Hematopoietic multipotent progenitor cell treated with erythropoietin and hydrocortisone succinate and interleukin-3 and kit ligand, for 4 days (in vitro differentiated cells): ENCODE measurements at places on chromosomes 12 and 14.

DNA sequence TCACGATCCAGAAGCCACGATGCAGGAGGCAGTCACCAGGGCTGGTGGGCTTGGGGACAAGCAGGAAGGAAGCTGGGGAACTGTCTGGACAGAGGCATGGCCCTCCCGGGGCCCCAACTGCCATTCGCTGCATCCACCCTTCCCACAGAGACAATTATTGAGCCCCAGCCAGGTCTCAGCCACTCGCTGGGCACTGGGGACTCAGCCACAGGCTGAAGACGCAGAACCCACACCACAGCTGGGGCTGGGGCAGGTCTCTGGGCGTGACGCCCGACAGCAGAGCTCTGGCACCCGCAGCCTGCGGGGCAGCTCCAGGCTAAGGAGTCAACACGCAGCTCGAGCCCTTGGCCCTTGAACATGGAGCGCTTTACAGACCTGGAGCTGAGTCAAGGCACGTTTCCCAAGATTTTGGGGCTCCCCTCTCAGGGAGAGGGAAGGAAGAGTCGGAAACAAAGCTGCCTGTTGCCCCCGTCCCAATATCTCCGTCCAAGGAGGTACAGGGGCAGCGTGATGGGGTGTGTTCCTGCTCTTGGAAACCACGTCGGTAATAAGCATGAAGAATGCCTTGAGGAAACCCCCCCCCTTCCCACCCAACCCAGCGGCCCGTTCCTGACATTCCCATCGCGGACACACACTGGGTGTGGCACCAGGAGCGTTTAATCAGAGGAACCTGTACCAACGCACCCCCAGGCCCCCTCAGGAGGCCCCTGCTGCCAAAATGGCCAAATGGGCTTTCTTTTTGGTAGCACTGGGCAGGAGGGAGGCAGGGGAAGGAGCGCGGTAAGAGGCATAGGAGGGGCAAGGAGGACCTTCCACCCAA is 6.7 kb downstream of the RIMBP2 start:
- no peak for DNase-seq

DNA sequence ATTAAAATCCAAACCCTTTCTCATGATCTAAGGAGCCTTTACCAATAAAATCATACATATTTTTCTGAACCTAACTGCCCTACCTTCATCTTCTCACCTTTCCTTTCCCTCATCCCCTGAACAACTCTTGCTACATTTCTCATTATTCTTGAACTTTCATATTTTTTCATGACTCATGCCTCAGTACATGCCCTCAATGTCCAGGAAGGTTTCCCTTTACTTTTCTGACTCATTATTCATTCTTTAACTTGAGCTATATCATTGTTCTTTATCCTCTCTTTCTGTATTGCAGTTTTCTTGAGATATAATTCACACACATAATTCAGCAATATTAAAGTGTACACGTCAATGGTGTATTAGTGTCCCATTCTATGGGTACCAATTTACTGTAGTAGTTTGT is 231.0 kb downstream of the ALG10B start:
- DNase-seq = no peak

DNA sequence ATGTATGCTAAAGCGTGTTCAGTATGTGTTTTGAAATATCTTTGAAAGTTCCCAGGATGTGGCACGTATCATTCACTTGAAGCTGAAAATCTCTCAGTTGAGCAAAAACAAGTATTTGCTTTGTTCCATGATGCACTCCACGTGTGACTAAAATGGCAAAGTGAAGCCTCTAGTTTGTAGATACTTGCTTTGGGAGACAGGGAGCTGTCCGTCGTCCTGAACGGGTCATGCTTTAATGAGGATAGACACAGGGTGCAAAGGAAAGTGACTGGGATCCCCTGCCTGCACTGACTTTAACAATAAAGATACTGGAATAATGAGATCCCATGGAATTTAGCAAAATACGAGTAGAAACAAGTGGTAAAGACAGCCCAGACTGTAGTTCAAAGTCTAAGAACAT is 991.4 kb downstream of the NRXN3 start:
- peak; percentile 58 for DNase-seq

GRCh38 chr14:67618617-67619063 is 1.1 kb upstream of the ARG2 start:
- DNase-seq = peak; percentile 94

- peak; percentile 77 for DNase-seq
Observed at GRCh38 chr14:34981743-34982420, 910 bp upstream of the SRP54 start.

DNA sequence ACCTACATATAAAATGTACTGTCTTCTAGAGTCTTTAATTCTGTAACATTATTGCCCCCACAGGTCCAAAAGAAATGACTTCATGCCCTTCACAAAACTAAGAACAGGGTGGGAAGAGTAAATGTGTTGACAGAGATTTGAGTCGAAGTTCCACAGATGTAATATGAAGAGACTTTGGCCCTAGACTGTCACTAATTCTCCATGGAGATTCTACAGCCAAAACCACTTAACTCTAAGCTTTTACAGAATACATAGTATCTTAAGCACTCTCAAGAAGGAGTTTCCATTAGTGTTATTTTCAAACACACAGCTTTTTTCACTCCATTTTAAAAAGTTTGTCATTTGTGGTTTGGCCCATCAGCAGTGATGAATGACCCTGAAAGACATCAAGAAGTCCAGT is 56.3 kb downstream of the ABCC9 start:
- DNase-seq = no peak

GRCh38 chr12:92471551-92471950 is 231.2 kb upstream of the PLEKHG7 start:
- DNase-seq = no peak

- DNase-seq = no peak
Observed at GRCh38 chr12:104163631-104164030, 25.6 kb upstream of the NFYB start.

DNA sequence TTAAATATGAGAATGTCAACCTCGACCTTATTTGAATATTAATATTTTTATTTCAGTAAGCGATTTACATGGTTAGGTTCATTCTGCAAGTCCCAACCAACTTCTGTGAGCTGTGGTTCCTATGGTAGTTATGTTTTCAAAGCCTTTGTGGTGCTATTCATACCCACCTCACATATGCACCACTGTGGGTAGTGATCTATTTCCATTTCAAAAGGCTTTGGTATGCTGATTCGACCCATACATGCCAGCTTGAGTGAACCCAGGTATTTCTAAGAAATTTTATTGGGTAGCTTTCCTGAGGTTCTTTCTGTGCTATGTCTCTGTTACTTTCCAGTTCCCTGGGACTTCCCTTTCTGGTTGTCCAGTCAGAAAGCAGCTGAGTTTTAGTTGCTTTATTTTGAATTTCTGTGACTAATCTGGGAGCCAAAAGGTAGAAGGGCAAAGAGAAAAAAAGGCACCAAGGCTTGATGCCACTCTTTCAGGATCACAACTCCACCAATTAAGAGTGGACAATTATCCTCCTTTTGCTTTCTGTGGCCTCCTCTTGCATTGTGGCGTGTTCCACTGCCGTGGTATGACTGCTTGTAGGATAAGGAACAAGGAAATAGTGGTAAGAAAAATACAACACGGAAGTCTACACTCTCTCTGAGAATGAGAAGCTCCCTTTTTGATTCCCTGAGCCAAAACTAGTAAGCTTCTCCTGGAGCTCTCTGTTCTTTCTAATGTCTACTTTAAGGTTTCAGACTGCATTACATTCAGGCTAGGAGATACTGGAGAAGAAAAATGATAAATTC is 729.1 kb downstream of the NOVA1 start:
- DNase-seq = no peak

DNA sequence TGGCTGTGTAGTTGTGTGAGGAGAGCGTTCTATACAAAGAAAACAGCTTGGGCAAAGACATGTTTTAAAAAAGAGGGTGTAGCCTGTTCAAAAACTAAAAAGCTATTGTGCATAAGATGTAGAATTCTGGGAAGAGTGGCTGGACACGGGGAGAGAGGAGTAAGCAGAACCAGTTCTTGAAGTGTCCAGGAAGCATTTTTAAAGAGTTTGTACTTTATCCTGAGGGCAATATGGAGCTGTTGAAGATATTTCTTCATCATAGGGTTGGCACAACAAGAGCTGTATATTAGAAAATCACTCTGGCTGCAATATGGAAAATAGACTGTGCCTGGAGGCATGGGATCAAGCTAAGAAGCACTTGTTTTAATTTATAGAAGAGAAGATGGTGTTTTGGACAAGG is 458.9 kb upstream of the LMO3 start:
- no peak for DNase-seq

DNA sequence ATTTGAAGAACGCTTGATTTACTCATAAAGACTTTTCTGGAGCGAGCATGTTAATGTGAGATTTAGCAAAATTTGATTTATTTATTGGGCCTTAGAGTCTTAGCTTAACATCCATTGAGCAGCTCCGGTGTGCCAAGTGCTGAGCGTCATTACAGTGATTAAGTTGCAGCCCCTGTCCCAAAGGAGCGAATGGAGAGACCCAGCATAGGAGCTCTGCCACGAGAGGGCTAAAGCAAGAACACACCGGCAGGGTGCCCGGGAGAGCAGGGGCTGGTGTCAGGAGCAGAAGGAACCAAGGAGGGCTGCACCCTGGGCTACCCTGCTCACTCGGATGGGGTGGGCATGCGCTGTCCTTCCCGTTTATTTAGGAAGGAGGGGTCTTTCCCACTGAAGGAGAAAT is 50.6 kb downstream of the PPP2R5C start:
- no peak for DNase-seq

- DNase-seq = no peak
Observed at GRCh38 chr14:33098016-33098415, 159.3 kb downstream of the NPAS3 start.

GRCh38 chr12:106101803-106102202 is 37.0 kb downstream of the NUAK1 start:
- no peak for DNase-seq

DNA sequence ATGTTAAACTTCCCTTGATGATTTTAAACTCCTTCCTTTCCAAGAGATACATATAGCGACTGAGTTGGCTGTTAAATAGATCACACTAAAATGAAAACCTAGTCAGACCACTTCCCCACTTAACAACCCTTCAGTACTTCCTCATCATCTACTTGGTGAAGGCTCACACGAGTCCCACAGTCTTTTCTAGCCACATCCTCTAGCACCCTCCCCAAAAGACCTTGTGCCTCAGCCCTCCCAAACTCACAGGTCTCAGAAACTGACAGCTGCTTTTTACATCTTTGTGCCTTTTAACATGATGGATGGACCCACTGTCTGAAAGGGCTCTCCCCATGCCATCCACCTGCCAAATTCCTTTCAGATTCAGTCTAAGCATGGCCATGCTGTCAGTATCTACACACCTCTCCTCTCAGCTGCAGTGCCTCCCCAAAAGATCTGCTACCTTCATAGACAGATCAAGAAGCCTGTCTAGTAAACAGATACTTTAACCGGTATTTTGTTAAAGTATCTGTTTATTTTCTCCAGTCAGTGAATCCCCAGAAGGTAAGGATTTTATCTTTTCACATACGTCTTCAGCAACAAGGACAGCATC is 65.1 kb upstream of the GPHB5 start:
- peak; percentile 48 for DNase-seq

GRCh38 chr12:3005736-3006135 is 46.5 kb downstream of the TEAD4 start:
- no peak for DNase-seq

DNA sequence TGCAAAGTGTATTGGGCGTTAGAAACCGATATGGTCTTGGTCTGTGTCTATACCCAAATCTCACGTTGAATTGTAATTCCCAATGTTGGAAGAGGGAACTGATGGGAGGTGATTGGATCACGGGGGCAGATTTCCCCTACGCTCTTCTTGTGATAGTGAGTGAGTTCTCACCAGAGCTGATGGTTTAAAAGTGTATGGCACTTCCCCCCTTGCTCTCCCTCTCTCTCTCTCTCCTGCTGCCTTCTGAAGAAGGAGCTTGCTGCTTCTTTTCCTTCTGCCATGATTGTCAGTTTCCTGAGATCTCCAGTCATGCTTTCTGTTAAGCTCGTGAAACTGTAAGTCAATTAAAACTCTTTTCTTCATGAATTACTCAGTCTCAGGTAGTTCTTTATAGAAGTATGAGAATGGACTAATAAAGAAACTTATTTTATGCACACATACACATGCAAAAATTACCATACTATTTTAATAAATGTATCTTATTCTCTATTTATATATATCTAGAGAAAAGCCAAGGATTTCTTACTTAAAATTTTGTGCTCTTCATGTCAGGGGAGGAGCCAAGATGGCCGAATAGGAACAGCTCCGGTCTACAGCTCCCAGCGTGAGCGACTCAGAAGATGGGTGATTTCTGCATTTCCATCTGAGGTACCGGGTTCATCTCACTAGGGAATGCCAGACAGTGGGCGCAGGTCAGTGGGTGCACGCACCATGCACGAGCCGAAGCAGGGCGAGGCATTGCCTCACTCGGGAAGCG is 1891.0 kb upstream of the FLRT2 start:
- no peak for DNase-seq

- no peak for DNase-seq
Observed at GRCh38 chr12:113634982-113635381, 163.3 kb upstream of the LHX5 start.

- peak; percentile 88 for DNase-seq
Observed at GRCh38 chr14:64891839-64892375, 12.2 kb upstream of the SPTB start.

DNA sequence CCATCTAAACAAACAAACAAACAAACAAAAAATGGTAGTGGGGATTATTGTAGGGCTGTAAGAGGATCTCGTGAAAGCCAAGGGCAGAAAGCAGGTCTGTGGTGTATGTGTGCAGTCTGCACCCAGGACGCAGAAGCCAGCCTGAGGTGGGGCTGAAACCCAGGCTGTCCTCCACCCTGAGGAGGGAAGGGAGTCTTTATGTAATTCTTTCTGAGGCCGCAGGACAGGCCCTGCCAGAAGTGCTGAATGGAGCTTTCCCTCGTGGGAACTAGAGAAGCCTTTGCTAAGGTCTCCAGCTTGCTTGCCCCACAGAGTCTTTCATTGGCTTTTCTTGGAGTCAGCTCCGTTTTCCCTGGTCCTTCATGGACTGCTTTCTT is 27.7 kb downstream of the SLC17A8 start:
- DNase-seq = no peak
